GM23248 (cell line): ENCODE measurements at places on chromosomes 1 and 21. TPM values are rescaled to one million over a fixed set of nuclear protein-coding genes. Genes with fewer than 3 reads are reported as not detected.

DNA sequence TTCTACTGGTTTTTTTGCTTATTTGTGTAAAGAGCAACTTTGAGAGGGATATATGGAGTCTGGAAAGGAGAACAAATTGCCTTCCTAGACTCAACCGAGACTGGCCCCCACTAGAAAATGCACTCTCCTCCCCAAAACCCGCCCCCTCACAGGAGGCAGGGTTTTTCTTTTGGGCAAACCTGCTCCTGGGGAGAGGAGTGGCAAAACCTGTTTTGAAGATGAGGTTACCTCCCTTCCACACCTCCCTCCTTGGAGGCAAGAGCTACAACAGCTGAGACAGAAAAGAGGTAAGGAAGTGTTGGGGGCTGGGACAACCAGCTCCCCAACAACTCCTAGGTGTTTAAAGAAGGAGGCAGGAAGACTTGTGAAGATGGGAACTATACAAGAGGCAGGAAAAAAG, at the start of gene BNIPL:
Gene BNIPL (plus strand): TSS at position 231 of the 400 bp plus-strand sequence. CDS start 140 bp downstream, at position 371.
- no peak for DNase-seq
- H3K27me3 ChIP-seq: no peaks in the 10 kb centered on the region
- H3K4me3 ChIP-seq: no peak within 1 kb of the TSS

DNA sequence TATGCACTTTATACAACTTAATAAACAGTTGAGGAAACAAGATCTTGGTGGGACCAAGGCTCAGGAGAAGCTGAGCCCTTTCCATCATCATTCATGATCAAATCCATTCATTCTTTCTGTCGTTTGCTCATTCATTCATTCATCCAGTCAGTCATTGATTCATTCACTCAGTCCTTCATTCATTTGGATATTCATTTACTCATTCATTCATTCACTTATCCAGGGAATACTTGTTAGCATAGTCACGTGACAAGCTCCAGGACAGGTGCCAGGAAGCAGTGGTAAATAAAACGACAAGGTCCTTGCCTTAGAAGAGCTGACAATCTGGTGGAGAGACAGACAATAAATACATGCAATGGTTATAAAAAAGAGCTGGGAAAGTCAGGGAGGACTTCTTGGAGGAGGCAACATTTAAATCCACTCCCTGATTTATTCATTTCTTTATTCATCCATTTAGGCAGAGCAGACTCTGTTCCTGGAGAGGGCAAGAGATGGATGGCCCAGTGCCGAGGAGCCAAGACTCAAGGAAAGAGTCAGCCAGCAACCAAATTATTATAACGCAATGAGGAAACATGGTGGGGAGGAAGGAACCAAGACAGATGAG, 74.1 kb upstream of the CASZ1 start:
- no peaks in the 10 kb centered on the region for H3K36me3 ChIP-seq
- no peak overlapping the region for H3K27ac ChIP-seq
- peaks cover 8% of the 10 kb centered on the region; the same call in 1 of the 2 replicates for H3K27me3 ChIP-seq
- no peak overlapping the region for H3K4me3 ChIP-seq

GRCh38 chr1:153795934-153796785, 21.0 kb downstream of the SLC27A3 start:
- H3K4me1 ChIP-seq: peaks cover 6% of the 10 kb centered on the region; the same call in 1 of the 2 replicates
- H3K27ac ChIP-seq: no peak overlapping the region
- no peak for DNase-seq
- no peaks in the 10 kb centered on the region for H3K27me3 ChIP-seq
- no peak overlapping the region for H3K4me3 ChIP-seq

The UMODL1 gene
- total RNA-seq: not detected in 2 replicates

The ORC1 gene
- 1.9 and 3.4 TPM in 2 replicates for total RNA-seq
